H1 (cell line): ENCODE measurements at places on chromosomes 7 and 10.

DNA sequence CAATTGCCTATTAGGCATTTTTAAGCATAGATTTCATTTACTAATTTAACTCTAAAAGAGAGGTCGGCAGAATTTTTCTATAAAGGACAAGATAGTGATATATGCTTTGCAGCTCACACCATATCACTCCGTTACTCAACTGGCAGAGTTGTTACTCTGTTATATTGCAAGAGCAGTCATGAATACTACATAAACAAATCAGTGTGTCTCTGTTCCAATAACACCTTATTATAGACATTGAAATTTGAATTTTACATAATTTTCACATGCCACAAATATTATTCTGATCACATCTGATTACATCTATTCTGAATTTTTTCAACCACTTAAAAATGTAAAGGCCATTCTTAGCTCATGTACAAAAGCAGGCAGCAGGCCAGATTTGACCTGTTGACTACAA, 853.9 kb upstream of the LRRTM3 start:
- no peak for DNase-seq

- peak; percentile 66 for DNase-seq
Observed at GRCh38 chr10:93746844-93747284, 10.9 kb upstream of the LGI1 start.

DNA sequence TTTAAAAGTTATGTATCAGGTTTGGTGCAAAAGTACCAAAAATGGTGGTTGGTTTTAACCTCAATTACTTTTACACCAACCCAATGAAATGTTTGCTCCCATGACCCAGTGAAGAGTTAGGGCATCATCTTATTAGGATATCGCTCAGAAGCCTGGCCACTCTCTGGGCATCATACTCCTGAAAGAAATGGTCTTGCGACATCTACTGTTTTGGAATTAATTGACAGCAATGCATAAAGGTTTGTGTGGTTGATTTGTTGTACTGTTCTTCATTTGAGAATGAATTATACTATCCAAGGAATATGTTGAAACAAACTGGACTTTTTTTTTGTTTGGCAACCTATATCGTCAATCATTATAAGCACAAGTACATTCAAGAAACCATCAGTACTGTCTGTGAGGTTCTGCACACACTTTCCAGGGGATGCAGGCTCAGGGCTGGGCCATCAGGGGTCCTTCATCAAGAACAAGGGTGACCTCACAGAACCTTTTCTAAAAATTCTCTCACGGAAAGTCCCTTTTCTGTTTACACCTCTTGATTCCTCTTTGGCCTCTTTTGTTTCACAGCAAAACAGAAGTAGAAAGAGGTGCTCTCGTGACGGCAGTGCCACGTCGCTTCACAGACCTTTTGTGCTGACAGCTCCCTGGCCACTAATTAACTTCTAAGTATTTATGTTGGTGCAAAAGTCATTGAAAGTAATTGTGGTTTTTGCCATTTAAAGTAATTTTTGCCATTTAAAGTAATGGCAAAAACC, 117.2 kb upstream of the KLF6 start:
- no peak for DNase-seq

DNA sequence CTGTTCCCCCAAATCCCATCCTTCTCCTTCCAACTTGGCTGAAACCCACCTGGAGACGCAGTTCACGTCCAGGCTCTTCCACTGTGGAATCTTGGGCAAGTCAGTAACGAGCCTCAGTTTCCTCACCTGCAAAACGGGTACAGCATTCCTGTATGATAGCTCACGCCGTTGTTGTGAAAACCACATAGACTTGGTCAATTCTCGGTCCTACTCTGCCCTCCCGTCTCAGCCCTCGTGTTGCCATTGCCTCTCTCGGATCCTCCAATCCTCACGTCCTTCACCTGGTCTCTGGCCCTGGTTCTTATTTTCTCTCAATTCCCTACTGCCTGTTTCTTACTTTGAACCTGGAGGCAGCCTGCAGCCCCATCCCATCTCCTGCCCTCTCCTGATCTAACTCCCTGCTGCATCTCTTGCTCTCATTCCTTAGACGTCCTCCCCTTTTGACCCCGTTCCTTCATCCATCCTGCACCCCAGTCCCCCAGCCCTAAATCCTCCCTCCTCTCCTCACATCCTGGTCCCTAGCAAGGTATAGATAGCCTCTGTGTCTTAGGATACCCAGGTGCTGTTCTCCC, 2.0 kb upstream of the MUC12 start:
- DNase-seq = no peak

DNA sequence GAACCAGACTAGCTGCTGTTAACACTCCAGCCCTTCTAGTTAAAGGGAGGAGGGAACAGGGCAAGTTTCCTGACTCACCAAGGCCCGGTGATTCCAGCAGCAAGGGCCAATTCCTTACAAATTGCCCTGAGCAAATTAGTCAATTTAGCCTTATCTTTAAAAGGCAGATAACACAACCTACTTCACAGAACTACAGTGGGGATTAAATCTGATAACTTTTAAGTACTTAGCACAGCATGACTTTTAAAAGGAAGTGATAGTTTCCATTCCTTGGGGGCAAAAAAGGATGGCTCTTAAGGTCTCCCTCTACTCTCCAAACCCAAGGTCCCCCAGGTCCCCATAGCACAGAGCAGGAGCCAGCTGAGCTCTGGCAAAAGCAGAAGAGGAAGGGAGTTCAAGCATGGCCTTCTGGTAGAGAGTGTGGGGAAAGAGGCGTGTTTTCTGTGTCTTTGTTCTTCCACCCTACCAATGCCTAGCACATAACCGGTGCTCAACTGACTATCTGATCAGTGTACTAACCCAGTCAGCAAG, 4.0 kb downstream of the CDCA7L start:
- no peak for DNase-seq

- peak; percentile 83 for DNase-seq
Observed at GRCh38 chr7:24284699-24285506, 913 bp downstream of the NPY start.

GRCh38 chr7:10685040-10685439, 288.6 kb upstream of the PHF14 start:
- no peak for DNase-seq

- no peak for DNase-seq
Observed at GRCh38 chr10:12975906-12976305, 25.6 kb downstream of the CCDC3 start.

DNA sequence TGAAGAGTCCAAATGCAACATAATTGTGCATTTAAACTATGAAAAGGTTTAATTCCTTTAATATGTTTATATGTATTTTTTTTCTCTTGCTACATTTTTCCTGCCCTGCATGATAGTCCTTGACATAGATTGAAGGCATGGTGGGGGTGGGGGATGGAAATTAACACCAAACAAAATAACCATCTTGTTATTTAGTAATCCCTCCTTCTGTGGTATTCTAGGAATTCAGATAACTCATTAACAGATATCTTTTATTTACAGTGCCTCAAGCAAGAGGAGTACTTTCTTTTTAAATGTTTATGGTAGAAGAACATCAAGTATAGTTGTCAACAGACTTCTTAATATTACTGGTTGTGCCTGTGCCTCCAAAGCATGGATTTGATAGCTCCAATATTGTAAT, 337.6 kb upstream of the SEMA3A start:
- DNase-seq = no peak

DNA sequence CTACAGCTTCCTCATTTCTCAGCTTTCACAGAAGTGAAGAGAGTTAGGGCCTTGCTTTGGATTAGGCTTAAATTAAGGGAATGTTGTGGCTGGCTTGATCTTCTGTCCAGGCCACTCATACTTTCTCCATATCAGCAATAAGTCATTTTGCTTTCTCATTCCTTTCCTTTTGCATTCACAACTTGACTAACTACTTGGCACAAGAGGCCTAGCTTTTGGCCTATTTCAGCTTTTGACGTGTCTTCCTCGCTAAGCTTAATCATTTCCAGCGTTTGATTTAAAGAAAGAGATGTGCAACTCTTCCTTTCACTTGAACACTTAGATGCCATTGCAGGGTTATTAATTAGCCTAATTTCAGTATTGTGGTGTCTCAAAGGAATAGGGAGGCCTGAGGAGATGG, 712.0 kb downstream of the INHBA start:
- no peak for DNase-seq

GRCh38 chr7:114889646-114890285, 32.1 kb upstream of the MDFIC start:
- no peak for DNase-seq

DNA sequence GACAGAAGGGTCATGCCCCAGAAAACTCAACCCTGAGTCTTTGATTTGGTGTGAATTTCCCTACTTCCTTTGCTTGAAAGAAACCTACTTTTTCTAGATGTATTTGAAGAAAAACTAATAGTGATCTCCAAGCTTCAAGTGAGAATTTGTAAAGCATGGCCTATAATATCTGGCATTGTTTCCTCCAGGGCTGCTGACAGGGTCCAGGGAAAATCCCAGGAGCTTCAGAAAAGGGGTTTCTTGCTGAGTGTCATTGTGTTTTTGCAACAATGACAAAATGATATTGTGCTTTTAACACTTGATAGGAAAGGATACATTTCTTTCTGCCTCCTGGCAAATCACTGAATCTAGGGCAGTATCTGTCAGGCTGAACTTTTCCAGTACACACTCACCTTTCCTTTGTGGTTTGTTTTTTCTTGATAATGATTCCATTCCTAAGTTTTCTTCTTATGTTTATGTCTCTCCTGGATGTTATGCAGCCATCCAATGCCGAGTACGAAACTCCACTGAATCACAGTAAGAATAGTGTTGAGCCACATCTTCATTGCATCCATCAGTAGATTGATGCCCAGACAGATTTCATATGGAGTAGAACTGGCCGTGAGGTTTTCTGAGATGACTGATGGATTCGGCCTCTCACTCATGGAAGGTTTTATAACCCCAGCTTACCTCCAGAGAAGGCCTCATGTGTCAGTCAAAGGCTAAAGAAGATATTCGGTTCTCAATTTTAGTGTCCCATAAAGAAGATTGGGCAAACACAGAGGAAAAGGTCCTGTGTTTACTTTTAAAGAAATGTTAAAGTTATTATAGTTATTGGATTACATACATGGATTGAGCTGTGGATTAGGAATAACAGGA, 76.9 kb upstream of the STEAP1B start:
- no peak for DNase-seq

- no peak for DNase-seq
Observed at GRCh38 chr10:130463876-130464364, 327.7 kb downstream of the GLRX3 start.

DNA sequence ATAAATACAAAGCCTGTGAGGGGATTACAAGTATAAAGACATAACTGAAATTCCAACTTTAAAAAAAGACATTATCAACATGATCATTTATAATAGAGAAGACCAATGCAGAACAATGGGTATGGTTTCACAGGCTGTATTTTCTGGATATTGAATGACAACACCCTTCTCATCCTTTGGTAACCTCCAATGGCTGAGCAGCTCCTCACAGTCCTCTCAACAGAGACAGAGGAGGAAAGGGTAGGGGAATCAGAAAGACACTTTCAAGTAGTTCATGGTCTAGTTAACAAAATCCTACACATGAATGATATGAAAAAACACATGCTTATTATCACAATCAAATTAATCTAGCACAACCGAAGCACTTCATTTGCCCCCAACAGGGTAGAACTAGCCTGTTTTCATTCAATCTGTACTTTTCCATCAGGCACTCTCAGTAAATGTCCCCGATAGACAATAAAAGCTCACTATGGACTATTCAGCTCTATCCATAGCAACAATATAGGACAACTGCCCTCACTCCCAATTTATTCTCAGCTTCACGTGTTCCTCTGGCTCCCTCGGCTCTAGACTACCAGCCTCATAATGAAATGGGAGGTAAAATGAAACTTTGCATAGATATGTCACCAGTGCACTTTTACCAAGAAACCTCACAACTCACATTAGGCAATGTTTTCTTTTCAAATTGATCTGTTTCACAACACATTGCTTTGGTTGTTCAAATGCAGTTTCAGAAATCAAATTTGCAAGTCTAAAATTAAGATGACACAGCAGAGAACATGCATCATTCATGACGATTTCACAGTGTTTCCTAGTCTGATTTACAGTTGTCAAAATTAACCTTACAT, 211.4 kb downstream of the THSD7A start:
- DNase-seq = no peak

- no peak for DNase-seq
Observed at GRCh38 chr10:13787015-13787421, 200.3 kb downstream of the PRPF18 start.

DNA sequence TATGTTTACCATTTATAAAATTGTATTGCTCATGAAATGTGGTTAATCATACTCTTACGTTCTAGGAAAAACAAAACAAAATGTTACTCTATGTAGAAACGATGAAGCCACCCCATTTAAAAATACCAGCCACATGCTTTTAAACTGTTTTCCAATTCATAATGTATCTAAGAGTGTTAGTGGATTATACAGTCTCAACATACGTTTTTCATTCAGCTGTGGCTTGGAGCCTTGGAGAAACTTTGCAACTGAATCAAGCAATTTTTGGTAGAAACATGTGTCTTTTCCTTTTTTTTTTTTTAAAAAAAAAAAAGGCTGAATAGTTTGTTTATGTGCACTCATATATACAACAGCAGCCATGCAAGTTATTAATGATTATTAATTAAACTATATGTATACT, 378.0 kb upstream of the SEMA3D start:
- no peak for DNase-seq

GRCh38 chr10:91610444-91610843, 22.4 kb downstream of the PPP1R3C start:
- no peak for DNase-seq

DNA sequence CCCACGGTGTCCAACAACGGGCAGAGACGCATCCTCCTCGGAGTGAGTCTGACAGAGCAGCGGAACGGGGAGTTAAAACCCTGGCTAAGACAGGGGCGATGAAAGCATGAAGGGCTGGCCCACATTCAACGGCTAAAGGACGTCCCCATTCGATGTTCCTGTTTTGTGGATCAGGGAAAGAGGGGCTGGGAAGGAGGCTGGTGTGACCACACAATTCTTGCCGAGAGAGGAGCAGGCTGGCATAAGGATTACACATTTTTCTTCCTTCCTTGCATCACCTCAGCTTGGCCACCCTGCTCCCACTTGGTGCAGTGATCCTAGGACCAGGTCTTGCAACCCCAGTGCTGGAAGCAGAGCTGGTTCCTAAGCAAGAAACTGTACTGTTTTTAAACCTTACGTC, 67.7 kb downstream of the GNA12 start:
- no peak for DNase-seq

DNA sequence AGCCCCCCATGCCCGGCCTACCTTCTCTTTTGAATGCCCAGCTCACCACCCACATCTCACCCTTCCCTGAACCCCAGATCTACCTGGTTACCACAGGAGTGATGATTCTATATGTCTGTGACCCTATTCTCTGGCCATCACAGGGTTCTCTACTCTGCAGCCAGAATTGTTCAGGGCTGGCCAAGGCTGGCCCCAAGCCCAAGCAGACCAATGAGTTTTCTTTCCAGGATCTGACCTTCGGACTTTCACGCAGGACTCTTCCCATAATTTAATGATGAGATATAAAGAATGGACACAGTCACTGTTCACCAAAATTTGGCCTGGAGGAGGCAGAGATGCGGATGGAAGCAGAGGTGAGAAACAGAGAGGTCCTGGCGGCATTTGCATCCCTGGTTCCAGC, 72.6 kb downstream of the PIP4K2A start:
- DNase-seq = no peak
